HCT116 (cell line): ENCODE measurements at places on chromosomes 1 and 21.

- DNase-seq = no peak
These were observed 3.9 kb downstream of the SEMA6C start for GRCh38 chr1:151142411-151143056.

DNA sequence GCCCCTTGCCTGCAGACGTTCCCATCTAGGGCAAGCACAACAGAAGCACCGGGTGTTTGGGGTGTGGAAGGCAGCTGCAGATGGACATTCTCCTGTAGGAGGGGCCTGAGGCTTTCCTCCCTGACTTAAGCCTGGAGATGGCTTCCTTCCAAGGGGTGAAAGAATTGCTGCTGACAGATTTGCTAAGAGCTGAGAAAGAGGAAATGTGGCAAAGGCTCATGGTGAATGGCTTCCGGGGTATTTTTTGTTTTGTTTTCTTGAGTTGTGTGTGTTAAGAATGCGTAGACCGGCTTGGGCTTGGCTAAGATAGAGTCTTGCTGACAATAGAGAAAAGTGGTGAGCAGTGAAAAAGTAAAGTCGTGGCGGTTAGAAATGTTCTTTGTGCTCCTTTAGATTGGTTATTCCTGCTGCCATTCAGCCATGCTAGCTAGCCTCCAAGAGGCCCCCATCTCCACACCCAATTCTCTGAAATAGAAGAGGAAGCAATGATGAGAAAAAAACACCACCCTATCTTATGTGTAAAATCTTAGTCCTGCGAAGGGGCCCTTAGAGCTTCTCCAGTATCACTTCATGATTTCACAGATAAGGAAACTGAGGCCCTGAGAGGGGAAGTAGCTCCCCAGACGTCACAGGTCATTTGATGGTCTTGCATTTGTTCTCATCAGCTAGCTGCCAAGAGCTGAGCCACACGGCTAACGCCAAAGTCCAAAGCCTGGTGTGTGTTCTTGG, 36.9 kb downstream of the EIF2D start:
- no peak for DNase-seq

DNA sequence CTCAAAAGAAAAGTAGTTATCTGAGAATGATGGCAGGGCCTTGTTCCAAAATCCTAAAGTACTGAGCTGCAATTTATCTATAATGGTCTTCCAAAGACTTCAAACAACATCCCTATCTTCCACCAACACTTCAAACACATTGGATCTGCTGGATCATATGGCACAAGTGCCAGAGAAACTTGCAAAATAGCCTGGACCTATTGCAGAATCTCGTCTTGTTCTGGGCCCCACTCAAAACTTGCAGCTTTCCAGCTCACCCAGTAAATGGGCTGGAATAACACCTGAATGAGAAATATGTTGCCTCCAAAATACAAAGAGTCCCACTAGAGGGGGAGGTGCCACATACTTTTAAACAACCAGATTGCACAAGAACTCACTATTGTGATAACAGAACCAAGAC, 44.0 kb upstream of the PKN2 start:
- DNase-seq = no peak

- DNase-seq = no peak
These were observed 36.6 kb downstream of the TNFSF18 start for GRCh38 chr1:173014160-173014559.

GRCh38 chr1:44265656-44266358, 52.5 kb downstream of the DMAP1 start:
- DNase-seq = no peak

DNA sequence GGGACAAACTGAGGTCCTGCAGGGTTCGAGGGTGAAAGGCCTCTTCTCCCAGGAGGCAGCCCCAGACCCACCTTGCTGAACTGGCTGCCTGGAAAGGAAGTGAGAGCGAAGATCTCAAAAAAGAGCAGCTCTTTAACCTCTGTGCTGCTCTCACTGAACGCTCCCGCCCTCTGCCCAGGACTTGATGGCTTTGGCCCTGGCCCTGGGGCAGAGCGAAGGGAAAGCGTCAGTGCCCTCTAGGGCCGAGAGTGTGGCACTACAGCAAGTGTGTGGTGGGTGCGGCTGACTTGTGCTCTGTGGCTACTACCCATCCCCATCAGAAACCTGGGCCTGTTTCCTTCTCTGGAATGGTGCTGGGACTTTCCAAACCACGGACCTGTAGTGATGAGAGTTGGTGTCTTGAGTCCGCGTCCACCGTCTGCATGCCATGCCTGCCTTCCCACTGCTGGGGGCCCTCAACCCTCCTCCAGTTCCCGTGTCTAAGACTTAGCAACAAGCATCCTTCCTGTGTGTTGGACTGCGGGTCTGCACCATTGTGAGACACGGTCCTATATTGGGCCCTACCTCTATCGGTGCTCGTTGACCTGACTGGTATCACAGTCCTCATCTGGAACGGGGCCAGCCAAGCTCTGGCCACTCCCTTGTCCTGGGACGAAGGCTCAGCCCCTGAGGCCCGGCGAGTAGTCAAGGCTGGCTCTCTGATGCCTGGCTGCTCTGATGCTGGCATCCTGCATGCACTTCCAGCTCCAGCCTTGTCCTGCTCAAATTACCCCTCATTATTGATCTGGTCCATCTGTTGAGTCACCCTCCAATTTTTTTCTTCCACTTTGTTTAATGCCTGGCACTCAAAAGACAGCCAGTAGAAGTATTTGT, 180.3 kb downstream of the DISC1 start:
- DNase-seq = peak; percentile 36

- no peak for DNase-seq
These were observed 43.3 kb downstream of the SSBP3 start for GRCh38 chr1:54362881-54363340.

- peak; percentile 48 for DNase-seq
These were observed 2.7 kb downstream of the SERPINC1 start for GRCh38 chr1:173914366-173914871.

- DNase-seq = no peak
These were observed 21.1 kb upstream of the RBM15 start for GRCh38 chr1:110318046-110318445.

- no peak for DNase-seq
These were observed 76.1 kb upstream of the IRF2BP2 start for GRCh38 chr1:234686035-234686434.
